ENCODE measurements at places on chromosomes 7 and 10. TPM values are rescaled to one million over a fixed set of nuclear protein-coding genes. Genes with fewer than 3 reads are reported as not detected.
A peak's percentile ranks its signal among the peaks of the same experiment; 100 is the strongest.

The OR13A1 gene
- total RNA-seq, result not detected

The OPN1SW gene
- not detected for total RNA-seq

The PDK4 gene
- total RNA-seq, result 0.72 TPM

The CALHM3 gene
- total RNA-seq, result not detected

The CNPY4 gene
- 54.5 TPM for total RNA-seq

- DNase-seq, result no peak
Measured at GRCh38 chr10:84114088-84114667, 25.1 kb upstream of the GHITM start.

- DNase-seq, result peak; percentile 19
Measured at GRCh38 chr7:148142660-148143248, 447.8 kb upstream of the C7orf33 start.

GRCh38 chr10:29649561-29650551 lies 15.1 kb upstream of the SVIL start:
- peak; percentile 65 for DNase-seq

GRCh38 chr7:50821457-50822008 lies 38.8 kb upstream of the GRB10 start:
- no peak for DNase-seq

DNA sequence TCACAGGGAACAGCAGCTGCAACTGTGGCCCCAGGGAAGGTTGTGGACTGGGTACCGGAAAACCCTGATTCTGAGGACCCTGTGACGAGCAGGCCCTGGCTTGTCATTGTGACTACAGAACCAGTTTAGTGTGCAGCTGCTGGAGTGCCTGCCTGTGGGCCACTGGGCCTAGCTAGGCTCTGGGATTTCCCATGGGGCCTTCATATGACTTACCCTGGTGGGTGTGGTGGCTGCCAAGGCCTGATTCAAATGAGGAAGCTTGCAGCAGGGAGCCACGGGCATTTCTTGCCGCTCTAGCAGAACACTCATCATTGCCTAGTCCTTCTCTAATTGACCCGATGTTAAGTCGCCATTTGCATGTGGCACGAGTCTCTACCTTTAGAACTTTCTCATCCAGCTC lies 14.7 kb upstream of the CAMK2G start:
- peak; percentile 59 for DNase-seq

- no peak for DNase-seq
Measured at GRCh38 chr10:42646687-42647640, 8.6 kb upstream of the ZNF33B start.
